Fibroblast of skin of left quadriceps (primary cell): ENCODE measurements at places on chromosomes 5 and 9.

DNA sequence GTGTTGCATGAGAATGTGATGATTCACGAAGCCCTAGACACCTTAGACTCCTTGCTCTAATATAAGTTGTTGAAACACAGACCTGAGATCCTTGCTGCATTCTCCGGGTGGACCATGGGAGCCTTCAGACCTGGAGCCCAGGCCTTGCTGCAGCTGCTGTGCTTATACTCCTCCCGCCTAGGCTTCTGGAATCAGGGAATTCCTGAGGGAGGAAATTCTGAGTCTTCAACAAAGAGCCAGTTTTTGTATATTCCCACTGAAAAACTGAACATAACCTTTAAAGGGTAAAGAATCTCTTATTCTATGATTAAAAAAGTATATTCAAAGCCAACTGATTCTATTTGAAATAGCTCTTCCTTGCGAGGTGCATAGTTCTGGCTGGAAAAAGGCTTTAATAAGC lies 245.1 kb upstream of the ELAVL2 start:
- no peak for DNase-seq

DNA sequence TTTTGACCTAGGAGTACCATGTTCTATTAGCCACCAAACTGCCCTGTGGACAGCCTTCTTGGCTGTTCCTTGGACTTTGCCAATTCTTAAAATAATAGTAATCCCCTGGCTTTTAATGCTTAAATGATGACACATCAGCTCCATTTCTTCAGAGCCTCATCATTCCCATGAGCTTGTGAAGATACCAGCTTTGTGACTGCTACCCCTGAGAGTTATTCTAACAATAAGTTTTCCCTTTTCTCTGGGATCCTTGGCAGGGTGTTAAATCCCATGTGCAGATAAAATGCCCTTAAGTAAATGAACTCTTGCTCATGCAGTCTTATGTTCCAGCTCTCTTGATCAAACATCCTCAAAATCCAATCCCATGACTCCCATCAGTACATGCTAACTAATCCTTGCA lies 415.3 kb downstream of the CETN3 start:
- DNase-seq = no peak

GRCh38 chr5:80865551-80865950 lies 94.6 kb upstream of the RASGRF2 start:
- peak; percentile 18 for DNase-seq

DNA sequence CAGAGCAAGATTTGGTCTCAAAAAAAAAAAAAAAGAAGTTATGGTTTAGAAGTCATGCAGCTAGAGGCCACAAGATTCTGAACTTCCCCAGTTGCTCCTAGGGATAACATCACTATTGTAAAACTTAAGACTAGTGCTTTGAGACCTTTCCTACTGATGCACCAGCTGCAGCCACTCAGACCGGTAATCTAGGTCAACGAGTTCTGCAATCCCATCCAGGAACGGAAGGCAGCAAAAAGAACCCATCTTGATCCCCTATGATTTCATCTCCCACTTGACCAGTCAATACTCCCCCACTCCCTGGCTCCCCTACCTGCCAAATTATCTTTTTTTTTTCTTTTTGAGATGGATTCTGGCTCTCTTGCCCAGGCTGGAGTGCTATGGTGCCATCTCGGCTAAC lies 46.9 kb upstream of the TTC39B start:
- DNase-seq = no peak

- DNase-seq = no peak
Measured at GRCh38 chr5:139814704-139815280, 19.2 kb downstream of the PSD2 start.

DNA sequence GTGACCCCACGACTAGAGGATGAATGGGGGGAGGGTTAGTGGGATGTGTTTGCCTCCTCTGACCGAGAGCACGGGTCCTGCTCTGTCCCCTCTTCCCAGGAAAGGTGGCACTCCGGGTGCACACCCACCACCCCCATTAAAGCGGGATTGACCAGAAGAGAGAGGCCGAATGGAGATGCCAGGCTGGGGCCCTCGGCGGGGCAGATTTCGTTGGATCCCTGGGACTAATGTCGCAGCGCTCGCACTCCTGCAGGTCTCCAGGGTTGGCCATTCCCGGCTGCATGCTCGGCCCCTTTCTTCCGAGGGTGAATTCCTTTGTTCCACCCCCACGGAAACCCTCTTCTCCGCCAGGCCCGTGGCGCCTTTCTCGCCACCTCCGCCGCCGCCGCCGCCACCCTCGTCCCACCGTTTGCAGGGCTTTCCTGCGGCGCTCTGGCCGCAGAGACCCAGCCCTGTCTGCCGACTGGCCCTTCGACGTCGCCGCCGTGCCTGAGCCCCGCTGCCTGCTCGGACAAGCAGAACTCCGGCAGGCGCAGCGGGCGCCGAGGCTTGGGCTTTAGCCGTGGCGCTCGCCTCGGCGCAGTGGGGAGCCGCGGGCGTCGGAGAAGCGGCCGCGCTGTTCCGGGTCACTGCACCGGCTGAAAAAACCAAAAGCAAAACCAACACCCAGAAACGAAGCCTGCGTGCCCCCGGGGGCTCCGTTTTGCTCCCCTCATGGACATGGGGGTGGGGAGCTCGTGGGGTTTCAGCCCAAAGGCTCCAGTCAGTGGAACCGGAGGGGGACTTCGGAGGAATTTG lies 11.8 kb downstream of the LMX1B start:
- DNase-seq = no peak
